Fibroblast of skin of back (primary cell): ENCODE measurements at places on chromosomes 2 and 18.

DNA sequence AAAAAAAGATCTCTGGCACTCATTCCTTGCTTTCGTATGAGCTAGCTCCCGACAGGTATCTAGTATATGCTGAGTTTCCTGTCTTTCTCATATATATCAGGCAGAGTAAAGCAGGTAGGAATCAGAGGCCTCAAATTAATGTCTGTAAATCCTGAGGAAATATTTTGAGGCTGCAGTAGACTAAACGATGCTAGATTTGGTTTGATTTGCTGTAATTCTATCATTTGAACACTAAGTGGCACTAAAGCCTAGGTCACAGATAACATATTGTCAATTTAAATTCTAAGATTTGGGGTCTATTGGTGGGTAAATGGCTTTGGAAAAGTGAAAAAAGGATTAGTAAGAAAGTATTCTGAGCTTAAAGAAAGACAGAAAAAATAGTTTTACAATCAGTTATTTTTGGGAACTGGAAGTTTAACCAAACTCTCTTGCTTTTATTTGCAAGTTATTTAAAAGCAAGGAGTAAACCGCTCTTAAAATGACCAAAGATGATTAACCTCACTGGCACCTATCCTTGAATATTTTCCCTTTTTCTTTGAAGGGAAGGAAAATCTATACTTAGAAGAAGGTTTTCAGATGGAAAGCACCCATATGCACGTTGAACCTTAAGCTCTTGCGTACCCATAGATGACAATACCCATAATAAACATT lies 37.6 kb upstream of the SLC4A10 start:
- peak; percentile 18 for DNase-seq

DNA sequence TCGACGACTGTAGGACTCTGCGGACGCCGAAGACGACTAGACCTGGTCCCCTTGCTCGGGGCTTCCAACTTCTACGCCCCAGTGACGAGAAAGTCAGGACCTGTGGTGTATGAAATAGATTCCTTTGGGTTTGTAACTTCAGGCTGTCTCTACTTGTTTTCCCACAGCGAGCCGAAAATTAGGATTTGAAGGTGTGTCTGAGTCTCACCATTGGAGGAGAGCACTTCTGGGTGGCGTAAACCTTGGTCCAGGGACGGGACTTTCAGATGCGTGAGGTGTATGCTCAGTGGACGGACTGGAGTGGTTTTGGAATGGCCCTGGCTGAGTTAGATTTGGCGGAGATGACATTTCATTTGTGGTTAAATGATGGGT lies 1.3 kb downstream of the BIRC6 start:
- DNase-seq = no peak

DNA sequence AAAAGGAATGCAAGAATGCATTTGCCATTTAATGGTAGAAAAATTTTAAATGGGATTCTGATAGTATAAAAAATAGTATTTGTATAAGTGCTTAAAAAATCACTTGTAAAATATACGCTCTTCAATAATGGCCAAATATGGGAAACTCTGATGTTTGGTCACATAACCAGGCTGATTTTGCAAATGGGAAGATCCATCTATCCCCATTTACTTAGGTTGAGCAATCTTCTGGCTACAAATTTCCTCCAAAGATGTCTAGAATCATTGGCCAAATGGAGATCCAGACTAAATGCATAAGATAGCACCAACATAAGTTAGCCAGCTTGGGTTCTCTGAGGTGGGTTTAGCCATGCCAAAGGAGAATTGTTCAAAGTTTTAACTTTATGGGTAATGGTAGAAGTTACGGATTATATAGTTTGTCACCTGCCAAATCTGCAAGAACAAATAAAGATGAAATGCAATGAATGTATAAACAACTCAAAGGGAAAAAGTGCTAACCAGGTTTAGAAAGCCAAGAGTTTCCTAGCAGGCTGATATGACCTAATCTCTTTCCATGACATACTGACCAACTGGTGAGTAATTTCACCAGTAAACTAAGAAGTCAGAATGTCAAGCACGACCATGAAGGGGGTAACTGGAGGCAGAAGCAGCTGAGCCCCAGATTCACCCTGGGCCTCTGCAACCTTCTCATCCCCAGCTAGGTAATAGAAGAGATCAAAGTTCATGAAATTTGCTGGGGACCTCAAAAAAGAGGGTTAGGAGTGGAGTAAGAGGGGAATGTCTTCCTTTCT lies 10.0 kb downstream of the RHOB start:
- DNase-seq = no peak

DNA sequence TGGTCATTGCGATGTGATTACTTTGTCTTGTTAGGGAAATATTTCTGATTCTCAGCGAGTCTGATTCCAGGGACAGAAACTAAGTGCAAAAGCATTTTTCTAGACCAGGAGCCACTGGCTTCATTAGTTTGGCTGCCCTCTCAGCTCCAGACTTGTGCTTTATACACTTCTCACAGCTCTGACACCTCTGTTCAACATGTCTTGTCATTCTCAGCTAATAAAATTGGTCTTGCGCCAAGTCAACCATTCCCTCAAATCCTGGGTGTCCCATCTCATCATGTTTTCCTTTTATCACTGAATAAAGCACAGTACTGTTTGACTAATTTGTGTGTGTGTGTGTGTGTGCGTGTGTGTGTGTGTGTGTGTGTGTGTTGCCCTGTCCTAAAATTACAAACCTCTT lies 215.5 kb upstream of the EPHA4 start:
- DNase-seq = no peak

GRCh38 chr2:29050591-29050990 lies 23.7 kb downstream of the PCARE start:
- no peak for DNase-seq

DNA sequence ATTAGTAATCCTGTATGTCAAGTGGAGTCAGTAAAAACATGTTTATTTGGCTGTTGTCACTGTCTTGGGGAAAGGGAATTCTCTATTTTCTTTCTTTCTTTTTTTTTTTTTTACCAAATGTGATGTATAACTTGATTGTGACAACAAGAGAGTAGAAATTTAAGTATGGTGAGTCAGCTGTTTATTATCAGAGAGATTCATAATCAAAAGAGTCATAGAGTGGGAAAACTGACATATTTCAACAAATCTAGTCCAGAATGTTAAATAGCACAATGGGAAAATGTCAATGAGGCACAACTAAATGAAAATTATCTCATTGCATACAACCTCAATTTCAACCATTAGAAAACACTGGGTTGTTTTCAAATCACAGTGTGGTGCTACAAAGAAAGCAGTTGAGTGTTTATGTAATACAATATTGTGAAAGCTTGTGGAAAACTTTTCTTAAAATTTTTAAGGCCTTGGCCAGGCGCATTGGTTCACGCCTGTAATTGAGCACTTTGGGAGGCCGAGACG lies 111.9 kb upstream of the DTNA start:
- DNase-seq = peak; percentile 10

GRCh38 chr2:48685126-48685525 lies 67.5 kb downstream of the GTF2A1L start:
- DNase-seq = no peak

DNA sequence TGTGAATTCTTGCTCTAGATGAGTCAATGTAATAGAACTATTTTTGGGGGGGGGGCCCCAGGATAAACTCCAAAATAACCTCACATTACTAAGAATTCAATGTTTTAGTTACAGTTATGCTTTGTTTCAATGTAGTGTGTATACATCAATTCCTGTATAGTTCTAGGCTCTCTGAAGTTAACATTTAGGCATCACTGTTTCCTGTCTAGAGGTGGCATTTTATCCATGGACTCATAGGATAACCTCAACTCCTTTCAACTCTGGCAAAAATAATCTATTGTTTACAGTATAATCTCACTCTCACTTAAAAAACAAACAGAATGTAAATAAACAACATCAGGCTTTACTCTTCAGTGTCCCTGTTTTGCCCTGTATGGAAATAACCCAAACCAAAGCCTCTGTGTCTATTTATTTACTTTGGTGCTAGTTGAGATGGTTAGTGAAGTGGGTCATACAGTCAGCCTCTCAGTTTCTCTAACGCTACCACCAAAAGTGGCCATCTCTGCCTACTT lies 79.3 kb upstream of the MMADHC start:
- no peak for DNase-seq
